ENCODE measurements at places on chromosomes 16 and 17.

DNA sequence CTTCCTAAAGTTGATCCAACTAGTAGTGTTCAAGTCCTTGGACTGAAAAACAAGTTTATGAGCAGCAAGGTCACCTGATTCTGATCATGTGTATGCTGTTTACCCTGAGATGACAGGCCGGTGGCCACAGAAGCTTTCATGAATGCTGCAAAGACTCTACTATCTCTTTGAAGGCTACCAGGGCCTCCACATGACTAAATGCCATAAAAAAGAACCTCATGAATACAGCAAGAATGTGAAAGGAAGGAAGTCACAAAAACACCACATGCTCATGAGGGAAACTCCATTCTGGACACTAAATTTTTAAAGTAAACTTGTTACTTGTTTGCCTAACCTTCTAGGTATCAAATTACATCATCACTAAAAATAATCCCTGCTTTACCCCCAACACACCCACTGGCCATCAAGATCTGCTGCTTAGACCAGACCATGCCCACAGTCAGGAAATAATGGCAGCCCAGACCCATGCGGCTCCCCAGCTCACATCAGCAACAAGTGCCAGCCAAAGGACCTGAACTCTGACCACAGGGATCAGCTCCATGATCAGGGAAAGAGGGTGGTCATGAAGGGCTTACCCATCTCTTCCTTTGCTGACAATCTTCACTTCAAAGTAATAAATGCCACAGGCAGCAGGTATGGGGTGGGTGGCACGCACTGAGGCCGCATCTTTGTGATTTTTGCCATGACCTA lies 1.4 kb downstream of the RANBP10 start:
- DNase-seq = no peak

DNA sequence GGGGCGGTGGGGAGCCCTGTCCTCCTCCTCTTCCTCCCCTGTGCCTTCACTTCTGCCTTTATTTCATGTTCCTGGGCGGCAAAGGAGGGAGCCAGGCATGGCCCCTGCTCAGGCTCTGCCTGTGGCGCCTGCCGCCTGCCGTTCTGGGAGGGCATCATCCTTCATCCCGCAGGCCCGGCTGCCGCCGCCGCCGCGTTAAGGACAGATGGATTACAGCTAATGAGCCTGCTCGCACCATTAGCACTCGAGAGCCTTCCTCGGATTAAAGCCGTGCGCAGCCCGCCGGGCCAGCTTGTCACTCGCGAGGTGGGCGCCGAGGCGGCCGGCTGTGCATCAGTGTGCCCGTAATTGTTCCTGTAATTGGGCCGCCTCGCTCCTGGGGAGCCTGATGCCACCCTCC lies 127.7 kb upstream of the GSE1 start:
- DNase-seq = no peak

GRCh38 chr16:54657709-54658102 lies 273.0 kb upstream of the IRX5 start:
- DNase-seq = no peak

- no peak for DNase-seq
Observed at GRCh38 chr16:88489163-88489741, 36.2 kb downstream of the ZFPM1 start.

GRCh38 chr17:35740997-35741931 lies 9.8 kb downstream of the RASL10B start:
- no peak for DNase-seq

DNA sequence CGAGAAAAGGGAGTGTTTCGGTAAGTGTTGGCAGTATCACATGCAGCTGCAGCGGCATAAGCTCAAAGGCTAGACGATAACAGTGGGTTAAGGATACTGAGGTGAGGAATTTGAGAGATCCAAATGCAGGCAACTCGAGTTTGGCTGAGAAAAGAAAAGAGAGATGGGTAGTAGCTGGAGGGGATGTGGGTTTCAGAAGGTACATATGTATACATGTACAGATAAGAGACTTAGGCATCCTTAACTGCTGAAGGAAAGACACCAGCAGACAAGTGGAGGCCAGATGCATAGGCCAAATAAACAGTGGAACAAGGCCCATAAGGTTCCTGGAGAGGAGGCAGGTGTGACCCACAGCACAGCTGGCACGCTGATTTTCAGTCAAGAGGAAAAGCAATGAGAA lies 86.6 kb upstream of the NETO2 start:
- DNase-seq = peak; percentile 80

DNA sequence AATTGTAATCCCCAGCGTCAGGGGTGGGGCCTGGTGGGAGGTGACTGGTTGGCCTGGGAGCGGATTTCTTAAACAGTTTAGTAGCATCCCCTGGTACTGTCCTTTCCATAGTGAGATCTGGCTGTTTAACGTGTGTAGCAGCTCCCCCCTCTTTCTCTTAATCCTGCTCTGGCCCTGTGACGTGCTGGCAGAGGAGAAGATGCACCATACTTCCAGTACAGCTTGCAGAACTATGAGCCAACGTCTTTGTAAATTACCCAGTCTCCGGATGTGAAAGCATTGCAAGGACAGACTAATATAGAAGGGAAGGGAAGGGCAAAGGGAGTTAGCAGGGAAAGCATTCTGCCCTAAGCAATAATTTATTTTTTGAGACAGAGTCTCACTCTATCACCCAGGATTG lies 83.9 kb downstream of the RMI2 start:
- no peak for DNase-seq

GRCh38 chr17:35144840-35145239 lies 2.7 kb upstream of the NLE1 start:
- DNase-seq = no peak

DNA sequence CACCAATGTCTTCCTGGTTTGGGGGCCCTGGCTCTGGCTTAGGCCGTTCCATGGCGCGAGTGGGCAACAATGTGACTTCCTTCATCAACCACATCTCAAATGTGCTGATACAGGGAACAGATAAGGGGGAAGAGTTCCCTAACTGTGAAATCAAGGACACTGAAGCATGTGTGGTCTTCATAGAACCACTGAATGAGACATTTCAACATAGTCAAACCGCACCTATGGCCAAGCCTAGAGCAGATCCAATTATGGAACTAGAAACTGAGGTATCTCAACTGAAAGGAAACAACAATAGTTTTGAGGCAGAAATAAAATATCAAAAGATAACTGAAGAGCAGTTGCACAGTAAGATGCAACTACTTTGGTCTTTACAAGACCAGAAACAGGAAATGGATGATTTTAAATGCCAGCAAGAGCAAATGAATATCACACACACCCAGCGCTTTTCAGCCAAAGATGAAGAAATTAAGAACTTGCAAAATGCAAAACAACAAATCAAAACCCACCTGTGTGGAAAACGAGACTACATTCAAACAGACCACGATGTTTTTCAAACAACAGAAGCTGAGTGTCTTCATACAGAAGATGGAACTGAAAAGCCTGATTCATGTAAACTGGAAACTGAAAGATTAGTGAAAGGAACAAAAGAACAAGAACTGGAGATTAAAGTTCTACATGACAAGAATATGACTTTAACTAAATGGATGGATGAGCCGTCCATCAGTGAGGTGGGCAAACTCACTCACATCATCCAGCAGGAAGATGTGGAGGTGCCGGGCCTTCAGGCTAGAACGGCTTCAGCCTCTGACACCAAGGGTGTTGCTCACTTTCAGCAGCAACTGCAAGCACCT lies 18.1 kb upstream of the LCMT1 start:
- no peak for DNase-seq

DNA sequence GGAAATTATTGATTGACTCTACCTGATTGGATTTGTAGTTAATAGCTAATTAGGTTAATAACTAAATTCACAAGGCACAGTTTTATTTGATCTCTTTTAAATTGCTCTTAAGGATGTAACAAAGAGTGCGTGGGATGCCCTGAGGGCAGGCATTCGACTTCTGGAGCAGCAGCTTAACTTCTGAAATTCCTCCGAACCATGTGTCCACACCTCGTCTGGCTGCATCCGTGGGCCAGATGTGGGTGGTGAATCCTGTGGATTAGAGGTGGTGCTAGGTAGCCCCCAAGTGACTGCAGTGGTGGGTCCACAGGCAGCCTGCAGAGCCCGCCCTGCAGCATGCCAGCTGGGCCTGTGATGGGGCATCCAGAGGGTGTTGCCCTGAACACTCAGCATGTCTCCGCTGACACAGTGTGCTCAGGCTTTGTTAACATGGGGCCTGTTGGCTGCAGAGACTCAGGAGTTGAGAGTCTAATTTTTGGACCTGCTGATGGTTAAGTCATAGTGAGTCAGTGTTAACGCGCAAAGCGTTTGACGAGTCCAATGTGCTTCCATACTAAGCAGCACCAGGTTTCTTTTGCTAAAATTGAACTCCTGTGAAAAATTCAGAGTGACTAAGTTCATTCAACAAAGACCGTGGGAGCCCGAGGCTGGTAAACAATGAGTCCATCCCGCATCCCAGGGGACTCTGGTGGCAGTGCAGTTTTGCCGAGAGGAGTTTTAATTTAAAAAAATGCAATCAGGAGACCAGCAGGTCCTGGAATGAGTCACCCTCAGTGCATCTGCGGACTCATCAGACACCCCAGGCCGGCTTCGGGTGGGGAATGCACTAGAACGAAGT lies 3.8 kb upstream of the NPB start:
- DNase-seq = no peak

- DNase-seq = no peak
Observed at GRCh38 chr16:58732545-58733247, 1.4 kb downstream of the GOT2 start.

DNA sequence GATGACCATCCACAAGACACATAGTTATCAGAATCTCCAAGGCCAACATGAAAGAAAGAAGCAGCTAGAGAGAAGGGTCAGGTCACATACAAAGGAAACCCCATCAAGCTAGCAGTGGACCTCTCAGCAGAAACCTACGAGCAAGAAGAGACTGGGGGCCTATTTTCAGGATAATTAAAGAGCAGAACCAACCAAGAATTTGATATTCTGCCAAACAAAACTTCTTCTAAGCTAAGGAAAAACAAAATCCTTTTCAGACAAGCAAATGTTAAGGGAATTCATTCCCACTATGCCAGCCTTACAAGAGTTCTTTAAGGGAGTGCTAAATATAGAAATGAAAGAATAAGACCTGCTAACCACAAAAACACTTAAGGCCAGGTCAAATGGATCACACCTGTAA lies 47.8 kb downstream of the ITFG1 start:
- DNase-seq = no peak

DNA sequence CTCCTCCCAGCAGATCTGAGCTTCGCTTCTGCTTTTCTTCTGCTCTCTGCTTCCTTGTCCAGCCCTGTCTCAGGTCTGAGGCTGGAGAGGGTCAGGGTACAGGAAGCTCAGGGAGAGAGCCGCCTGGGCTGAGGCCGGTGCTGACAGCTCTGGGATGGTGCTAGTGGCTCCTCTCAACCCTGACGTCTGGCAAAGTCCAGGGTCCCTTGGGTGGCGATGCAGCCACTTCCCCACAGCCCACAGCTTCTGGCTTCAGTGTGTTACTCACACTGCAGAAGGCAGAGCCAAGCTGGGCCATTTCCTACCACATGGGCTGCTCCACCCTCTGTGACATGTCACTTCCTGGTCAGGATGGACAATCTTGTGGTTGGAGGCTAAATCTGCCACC lies at the start of gene CD300C:
TSS of gene CD300C (minus strand) at position 273 of the 388 bp plus-strand sequence. CDS start 333 bp downstream, outside the sequence.
- no peak for DNase-seq

DNA sequence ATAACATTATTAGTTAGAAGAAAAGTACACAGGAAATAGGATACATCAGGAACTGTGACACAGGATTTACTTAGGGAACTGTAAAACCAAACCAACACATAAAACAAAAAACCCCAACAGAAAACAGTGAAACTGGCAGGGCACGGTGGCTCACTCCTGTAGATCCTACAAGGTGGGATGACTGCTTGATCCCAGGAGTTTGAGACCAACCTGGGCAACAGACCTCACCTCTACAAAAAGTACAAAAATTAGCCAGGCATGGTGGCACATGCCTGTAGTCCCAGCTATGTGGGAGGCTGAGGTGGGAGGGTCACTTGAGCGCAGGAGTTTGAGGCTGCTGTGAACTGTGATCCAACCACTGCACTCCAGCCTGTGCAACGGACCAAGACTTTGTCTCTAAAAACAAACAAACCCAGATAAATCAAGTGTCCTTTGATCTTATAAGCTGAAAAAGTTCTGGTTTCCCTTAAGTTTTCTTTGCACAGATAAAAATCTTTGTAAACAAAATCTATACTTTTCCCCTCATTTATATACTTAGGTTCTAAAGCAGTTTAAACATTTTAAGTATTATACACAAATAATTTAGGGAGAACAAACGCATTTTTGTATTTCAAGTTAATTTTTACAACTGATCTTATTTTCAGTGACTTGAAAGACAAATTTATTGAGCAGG lies 111.5 kb upstream of the TOB1 start:
- DNase-seq = no peak

DNA sequence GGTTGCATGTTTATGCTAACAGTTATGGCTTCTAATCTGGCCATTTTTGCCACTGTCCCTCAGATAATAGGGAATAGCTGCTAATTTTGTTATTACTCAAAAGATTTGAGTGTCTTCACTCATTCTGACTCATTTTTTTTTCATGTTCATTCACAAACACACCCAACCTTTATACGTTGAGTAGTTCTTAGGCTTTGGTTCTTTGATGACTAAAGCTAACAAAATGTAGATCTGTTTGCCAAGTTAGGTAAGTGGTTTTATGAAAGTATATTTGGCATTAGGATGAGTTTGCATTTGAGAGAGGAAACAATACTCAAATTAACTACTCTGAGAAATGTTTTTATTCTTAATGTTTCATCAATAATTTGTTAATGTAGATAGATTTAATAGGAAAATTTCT lies 3.6 kb downstream of the MAP2K4 start:
- DNase-seq = no peak

DNA sequence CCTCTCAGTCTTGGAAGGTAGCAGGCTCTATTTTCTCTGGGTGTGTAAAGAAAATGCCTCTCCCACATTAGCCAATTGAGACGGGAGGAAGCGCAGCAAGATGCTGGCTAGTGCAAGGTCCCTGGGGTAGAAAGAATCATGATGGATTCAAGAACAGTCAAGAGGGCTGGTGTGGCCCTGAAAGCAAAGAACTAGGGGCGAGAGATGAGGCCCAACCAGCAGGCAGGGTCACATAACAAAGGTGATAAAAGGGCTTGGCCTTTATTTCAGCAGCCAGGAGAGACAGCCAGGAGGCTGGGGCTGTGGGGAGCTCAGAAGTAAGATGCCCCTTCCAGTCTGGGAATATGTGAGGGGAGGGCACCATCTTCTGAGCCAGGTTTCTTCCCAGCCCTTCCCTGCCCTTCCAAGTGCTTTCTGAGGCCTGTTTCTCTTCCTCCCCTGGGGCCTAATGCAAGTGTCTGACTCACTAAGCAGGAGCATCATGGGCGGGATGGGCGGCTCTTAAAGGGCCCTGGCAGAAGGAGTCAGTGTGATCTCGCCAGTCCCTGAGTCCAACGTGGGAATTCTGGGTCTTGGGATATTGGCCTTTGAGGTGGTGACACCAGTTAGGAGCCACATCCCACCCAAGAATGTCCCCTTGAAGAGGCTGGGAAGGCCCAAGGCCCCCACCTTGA lies 3.9 kb upstream of the NLRC5 start:
- no peak for DNase-seq

DNA sequence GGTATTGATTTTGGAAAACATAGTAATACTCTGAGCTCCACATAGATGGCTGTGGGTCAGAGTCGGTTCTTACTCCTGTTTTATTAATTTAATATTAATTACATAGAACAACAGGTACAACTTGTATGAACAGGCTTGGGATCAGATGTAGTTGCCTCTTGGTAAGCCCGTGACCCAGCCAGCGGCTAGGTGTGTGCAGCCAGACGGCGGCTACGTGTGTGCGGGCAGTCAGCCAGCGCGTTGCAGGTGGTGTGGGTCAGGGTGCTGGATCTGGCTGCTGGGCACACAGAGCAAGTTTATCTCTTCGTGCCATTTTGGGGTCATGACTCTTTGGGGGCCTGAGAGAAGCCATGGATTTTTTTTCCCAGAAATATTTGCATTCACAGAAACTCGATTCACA lies 30.3 kb downstream of the DBNDD1 start:
- no peak for DNase-seq
